ENCODE measurements at places on chromosomes 4 and X.

GRCh38 chr4:95835672-95836071, 4.2 kb upstream of the PDHA2 start:
- H3K27ac ChIP-seq: no peak overlapping the region
- no peaks in the 10 kb centered on the region for H3K27me3 ChIP-seq
- DNase-seq: no peak
- H3K4me3 ChIP-seq: no peak overlapping the region

DNA sequence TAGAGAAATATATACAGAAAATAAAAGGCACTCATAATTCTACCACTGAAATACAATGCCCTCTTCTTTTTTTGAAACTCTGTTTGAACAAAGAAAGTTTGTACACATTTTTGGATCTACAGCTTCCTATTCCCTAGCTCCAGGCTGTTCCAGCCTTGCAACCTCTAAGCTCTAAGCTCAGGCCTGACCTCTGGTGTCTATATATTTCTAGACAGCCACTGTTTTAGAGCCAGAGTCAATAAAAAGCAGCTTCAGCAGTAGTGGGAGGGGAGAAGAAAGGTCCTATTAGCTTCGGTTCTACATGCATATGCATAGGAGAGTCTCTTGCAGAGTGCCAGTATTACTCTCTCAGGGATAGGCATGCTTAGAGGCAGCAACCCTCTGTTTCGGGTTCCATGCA, 39.7 kb downstream of the CLDN2 start:
- no peak for DNase-seq
- H3K4me1 ChIP-seq: no peaks in the 10 kb centered on the region
- H3K4me3 ChIP-seq: no peak overlapping the region
- H3K27me3 ChIP-seq: no peaks in the 10 kb centered on the region
- H3K36me3 ChIP-seq: peaks cover 4% of the 10 kb centered on the region
- no peak overlapping the region for H3K27ac ChIP-seq

- no peaks in the 10 kb centered on the region for H3K27me3 ChIP-seq
- H3K36me3 ChIP-seq: no peaks in the 10 kb centered on the region
- H3K4me3 ChIP-seq: no peak overlapping the region
- no peaks in the 10 kb centered on the region for H3K4me1 ChIP-seq
- no peak for DNase-seq
Measured at GRCh38 chr4:36363024-36363423, 81.6 kb downstream of the DTHD1 start.

- H3K4me3 ChIP-seq: no peak overlapping the region
- no peak overlapping the region for H3K27ac ChIP-seq
- no peaks in the 10 kb centered on the region for H3K36me3 ChIP-seq
- no peaks in the 10 kb centered on the region for H3K27me3 ChIP-seq
- DNase-seq: peak; percentile 61
Measured at GRCh38 chr4:2295900-2296442, 34.1 kb upstream of the MXD4 start.

DNA sequence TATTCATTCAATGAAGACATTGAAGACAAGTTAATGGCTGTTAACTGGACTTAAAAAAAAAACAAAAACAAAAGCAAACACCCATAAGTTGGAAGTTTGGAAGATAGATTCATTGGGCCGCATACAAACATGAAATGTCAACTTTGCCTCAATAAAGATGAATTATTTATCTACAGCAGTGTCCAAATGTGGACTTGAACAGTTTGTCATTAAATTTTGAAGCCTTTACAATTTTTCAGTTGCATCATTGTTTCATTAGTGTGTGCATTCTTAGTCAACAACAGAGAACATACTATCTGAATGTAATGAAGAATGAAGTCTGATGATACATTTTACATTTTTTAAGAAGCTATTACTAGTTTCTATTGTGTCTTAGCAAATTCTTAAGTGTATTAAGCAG, 152.1 kb downstream of the SLIT2 start:
- H3K27me3 ChIP-seq: no peaks in the 10 kb centered on the region
- DNase-seq: no peak
- no peaks in the 10 kb centered on the region for H3K4me1 ChIP-seq
- H3K4me3 ChIP-seq: no peak overlapping the region
- no peak overlapping the region for H3K27ac ChIP-seq

- H3K27ac ChIP-seq: peak overlapping the region; percentile 35
- no peaks in the 10 kb centered on the region for H3K27me3 ChIP-seq
- no peaks in the 10 kb centered on the region for H3K4me1 ChIP-seq
Measured at GRCh38 chrX:23900220-23900797, 7.4 kb downstream of the APOO start.

DNA sequence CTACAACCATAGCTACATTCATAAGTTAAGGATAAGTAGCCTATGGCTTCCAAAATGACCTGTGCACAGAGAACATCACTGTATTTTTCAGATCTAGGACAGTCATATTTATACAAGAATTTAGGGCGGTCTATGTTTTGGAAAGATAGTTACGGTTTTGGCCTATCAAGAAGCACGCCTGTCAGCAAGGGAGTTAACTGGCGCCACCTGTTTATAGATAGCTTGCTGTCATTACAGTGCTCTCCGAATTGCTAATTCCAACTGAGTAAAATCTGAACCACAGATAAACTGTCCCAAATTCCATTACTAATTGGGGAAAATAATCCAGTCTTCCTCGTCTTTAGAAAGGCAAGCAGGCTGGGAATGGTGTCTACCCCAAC, 646 bp downstream of the ABCB7 start:
- H3K27ac ChIP-seq: peak overlapping the region; percentile 90
- peak overlapping the region; percentile 60 for H3K4me3 ChIP-seq
- H3K36me3 ChIP-seq: no peaks in the 10 kb centered on the region
- peaks cover 14% of the 10 kb centered on the region for H3K4me1 ChIP-seq

- no peak overlapping the region for H3K27ac ChIP-seq
- H3K4me3 ChIP-seq: no peak overlapping the region
- no peak for DNase-seq
Measured at GRCh38 chr4:37561803-37562207, 124.4 kb downstream of the RELL1 start.

DNA sequence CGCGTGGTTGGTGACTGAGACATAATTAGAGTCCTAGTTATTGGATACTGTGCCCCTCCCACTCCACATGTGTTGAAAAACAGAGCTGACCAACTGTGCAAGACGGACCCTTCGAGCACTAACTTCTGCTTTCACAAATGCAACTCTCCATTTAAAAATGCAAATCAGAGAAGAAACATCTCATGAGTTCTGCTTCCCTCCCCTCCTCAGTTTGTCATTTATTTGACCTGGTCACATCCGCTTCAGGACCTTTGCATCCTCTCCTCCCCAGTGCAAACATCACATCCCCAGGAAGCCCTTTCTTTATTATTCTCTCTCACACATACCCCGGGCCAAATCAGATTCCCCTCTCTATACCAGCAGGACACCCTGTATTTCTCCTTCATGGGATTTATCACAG, 38.1 kb upstream of the NOCT start:
- no peak overlapping the region for H3K4me3 ChIP-seq
- no peak for DNase-seq
- no peaks in the 10 kb centered on the region for H3K36me3 ChIP-seq
- H3K4me1 ChIP-seq: no peaks in the 10 kb centered on the region
- no peak overlapping the region for H3K27ac ChIP-seq
- no peaks in the 10 kb centered on the region for H3K27me3 ChIP-seq

GRCh38 chr4:108560616-108561015, 59.8 kb upstream of the RPL34 start:
- DNase-seq: no peak
- H3K27me3 ChIP-seq: no peaks in the 10 kb centered on the region
- no peaks in the 10 kb centered on the region for H3K4me1 ChIP-seq
- H3K36me3 ChIP-seq: no peaks in the 10 kb centered on the region
- H3K4me3 ChIP-seq: no peak overlapping the region
- H3K27ac ChIP-seq: no peak overlapping the region

DNA sequence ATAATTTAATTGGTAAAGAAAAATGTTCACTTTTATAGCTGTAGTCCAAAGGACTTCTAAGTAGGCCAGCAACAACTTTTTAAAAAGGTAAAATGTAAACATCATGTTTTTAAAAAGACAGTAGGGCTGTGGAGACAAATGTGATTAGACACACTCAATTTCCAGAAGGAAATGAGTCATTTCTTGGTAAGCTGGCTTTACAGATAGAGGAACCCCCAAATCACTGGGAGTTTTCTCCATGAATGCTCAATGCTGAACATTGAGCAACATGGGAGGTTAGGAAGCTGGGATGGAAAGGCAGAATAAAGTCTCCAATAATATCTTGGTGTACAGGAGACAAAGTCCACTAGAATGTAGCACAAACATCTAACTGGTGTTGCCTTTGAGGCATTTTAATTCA, 121.3 kb downstream of the NWD2 start:
- H3K36me3 ChIP-seq: no peaks in the 10 kb centered on the region
- H3K27ac ChIP-seq: no peak overlapping the region
- no peaks in the 10 kb centered on the region for H3K27me3 ChIP-seq
- H3K4me1 ChIP-seq: no peaks in the 10 kb centered on the region
- DNase-seq: no peak

GRCh38 chr4:169136330-169136729, 126.3 kb upstream of the CBR4 start:
- peak overlapping the region; percentile 60 for H3K27ac ChIP-seq
- no peak overlapping the region for H3K4me3 ChIP-seq
- DNase-seq: no peak
- peaks cover 51% of the 10 kb centered on the region for H3K4me1 ChIP-seq
- no peaks in the 10 kb centered on the region for H3K27me3 ChIP-seq

- H3K27ac ChIP-seq: no peak overlapping the region
- DNase-seq: no peak
- H3K27me3 ChIP-seq: no peaks in the 10 kb centered on the region
- H3K4me3 ChIP-seq: peak overlapping the region; percentile 66
- H3K4me1 ChIP-seq: no peaks in the 10 kb centered on the region
Measured at GRCh38 chrX:153933748-153934147, 1.1 kb downstream of the NAA10 start.

- DNase-seq: no peak
- no peaks in the 10 kb centered on the region for H3K36me3 ChIP-seq
- H3K27me3 ChIP-seq: no peaks in the 10 kb centered on the region
- no peak overlapping the region for H3K27ac ChIP-seq
- H3K4me3 ChIP-seq: no peak overlapping the region
Measured at GRCh38 chr4:183154701-183155391, 55.8 kb downstream of the WWC2 start.

DNA sequence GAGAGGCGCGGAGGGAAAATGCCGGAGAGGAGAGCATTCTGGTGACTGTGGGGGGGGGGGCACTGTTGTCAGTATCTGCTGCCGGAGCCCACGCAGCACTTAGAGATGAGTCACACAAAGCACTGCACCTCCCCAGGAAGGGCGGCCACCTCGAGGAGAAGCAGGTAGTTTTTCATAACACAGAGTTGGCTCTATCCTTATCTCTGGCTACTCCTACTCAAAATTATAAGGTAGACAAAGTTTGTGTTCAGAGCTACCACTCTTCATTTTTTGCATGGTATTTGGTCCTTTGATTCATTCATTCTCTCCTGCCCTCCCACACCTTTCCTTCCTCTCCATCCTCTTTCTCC, 76.2 kb upstream of the SCOC start:
- peaks cover 14% of the 10 kb centered on the region for H3K4me1 ChIP-seq
- H3K4me3 ChIP-seq: no peak overlapping the region
- H3K27me3 ChIP-seq: no peaks in the 10 kb centered on the region
- no peaks in the 10 kb centered on the region for H3K36me3 ChIP-seq
- H3K27ac ChIP-seq: no peak overlapping the region

- peak overlapping the region; percentile 73 for H3K4me3 ChIP-seq
- H3K36me3 ChIP-seq: no peaks in the 10 kb centered on the region
- no peak for DNase-seq
- peak overlapping the region; percentile 85 for H3K27ac ChIP-seq
Measured at GRCh38 chrX:15790769-15791290, 546 bp downstream of the ZRSR2 start.
